ENCODE measurements at places on chromosomes 7 and 10.

- peak; percentile 71 for DNase-seq
Observed at GRCh38 chr10:118259288-118259906, 82.7 kb downstream of the FAM204A start.

- no peak for DNase-seq
Observed at GRCh38 chr7:125279961-125280360, 350.3 kb upstream of the POT1 start.

GRCh38 chr7:954330-955238 is at the start of gene ADAP1:
Gene ADAP1 (minus strand): TSS chr7:954680. CDS start chr7:954477, 203 bp downstream.
- DNase-seq = peak; percentile 79

DNA sequence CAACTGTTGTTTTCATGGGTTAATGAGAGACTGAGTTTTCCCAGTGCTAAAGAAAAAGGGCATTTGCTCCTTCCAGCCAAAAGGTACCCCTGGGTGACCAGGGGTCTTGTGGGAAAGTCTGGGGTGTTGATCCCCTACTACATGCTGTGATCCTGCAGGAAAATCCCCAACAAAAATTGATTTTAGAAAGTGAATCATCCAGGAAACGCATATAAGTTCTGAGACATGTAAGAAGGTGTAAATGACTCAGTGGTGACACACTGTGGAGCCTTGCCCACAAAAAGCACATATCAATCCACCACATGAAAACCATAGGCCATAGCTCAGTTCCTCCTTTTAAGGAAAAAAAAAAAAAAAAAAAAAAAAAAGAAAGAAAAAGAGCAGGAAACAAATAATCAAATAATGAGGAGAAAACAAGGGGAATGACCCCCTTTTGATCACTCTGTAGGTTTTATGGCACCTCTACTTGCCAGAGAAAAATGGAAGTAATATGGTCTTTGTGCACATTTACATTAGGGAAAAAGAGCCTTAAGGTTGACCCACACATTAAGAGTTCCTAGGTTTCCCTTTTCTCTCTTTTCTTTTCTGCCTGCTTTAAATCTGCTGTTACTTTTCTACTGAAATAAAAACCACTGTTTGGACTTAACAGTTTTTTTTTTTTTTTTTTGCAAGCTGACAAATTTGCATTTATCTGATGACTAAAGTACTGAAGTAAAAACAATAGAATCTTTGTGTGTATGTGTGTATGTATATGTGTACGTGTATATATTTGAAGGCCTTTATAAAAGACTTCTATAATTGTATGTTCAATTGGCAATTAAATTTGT is 386.0 kb downstream of the KIF20B start:
- DNase-seq = no peak

GRCh38 chr7:22944510-22944909 is 69.4 kb downstream of the HYCC1 start:
- DNase-seq = no peak

GRCh38 chr10:79116801-79117723 is 48.3 kb downstream of the ZMIZ1 start:
- DNase-seq = no peak

GRCh38 chr7:47571331-47572093 is 10.4 kb downstream of the TNS3 start:
- peak; percentile 76 for DNase-seq

DNA sequence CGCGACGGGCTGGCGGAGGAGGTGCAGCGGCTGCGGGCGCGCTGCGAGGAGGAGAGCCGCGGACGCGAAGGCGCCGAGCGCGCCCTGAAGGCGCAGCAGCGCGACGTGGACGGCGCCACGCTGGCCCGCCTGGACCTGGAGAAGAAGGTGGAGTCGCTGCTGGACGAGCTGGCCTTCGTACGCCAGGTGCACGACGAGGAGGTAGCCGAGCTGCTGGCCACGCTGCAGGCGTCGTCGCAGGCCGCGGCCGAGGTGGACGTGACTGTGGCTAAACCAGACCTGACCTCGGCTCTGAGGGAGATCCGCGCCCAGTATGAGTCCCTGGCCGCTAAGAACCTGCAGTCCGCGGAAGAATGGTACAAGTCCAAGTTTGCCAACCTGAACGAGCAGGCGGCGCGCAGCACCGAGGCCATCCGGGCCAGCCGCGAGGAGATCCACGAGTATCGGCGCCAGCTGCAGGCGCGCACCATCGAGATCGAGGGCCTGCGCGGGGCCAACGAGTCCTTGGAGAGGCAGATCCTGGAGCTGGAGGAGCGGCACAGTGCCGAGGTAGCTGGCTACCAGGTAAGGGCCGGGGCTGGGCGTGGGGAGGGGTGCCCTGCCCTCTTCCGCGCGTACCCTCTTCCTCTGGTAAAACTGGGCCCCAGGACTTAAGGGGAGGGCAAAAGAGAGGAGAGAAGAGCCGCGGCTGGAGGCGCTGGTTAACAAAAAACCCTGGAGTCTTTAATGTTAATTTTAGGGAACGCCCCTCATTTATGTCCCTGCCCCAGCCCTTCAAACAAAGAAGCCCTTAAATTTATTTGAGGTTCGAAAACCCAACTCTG is 987 bp downstream of the INA start:
- peak; percentile 28 for DNase-seq

DNA sequence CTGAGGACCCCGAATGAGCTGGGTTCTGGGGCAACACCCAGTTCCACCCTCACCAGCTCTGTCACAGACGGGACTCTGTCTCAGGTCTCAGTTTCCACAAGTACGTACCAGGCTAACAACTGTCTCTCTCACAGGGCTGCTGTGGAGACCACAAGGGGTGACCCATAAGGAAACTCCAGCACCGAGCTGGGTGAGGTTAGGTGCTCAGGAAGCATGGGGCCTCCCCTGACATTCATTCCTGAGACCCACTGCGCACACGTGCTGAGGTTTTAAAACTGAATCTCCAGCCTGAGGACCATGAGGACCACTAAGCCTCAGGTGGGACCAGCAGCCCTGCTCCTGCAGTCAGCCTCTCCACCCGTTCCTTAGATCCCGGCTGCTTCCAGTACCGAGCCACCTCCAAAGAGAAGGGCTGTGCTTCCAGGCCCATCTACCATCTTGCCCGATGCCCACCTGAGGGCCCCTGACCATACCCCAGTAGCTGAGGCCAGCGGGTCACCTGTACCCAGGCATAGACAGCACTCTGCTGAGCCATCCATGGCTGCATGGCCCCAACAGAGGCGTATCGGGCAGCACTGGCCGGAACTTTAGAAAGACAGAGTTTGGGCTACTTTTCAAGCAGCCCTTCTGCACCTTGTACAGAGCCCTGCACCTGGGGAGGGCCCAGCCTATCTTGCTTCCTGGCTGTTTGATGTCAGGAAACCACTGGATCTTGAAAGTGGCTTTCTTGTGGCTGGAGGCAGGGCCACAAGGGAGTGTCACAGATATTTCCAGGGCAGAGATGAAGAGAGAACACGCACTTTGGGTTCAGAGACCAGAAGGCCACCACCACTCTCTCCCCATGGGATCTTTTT is 18.7 kb downstream of the HSPA12A start:
- DNase-seq = no peak

GRCh38 chr10:112307358-112308124 is 24.3 kb downstream of the TECTB start:
- DNase-seq = peak; percentile 69

- no peak for DNase-seq
Observed at GRCh38 chr10:107666214-107666613, 501.7 kb upstream of the SORCS1 start.

DNA sequence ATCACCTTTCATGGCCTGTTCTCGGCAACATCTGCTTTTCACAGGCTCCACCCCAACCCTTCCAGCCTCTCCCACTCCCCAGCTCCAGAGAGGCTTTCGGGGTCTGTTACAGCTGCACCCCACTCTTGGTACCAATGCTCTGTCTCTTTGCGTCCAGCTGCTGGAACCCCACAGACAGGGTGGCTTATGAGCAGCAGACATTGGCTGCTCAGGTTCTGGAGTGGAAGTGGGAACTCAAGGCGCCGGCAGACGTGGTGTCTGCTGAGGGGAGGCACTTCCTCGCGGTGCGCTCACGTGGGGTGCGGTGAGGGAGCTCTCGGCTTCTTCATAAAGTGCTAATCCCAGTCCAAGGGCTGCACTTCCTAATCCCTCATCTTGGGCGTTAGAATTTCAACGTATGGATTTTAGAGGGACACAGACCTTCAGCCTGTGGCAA is 185.7 kb downstream of the ELFN1 start:
- no peak for DNase-seq

DNA sequence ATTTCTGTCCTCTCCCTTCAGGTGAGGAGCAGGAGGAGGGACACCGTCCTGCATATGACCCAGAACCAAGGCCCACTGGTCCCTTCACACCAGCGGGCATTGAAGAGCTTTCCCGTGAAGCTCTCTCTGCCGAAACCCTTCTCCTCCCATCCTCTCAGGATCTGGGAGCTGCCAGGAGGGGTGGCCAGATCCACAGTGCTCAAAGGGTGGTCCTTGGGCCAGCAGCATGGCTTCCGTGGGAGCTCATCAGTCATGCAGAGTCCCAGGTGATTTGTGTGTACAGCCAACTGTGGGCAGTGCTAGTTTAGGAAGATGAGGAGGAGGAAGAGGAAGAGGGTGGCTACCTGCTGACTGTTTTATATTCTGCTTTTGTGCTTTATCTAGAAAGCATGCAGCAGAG is 28.4 kb downstream of the CNPY1 start:
- no peak for DNase-seq

DNA sequence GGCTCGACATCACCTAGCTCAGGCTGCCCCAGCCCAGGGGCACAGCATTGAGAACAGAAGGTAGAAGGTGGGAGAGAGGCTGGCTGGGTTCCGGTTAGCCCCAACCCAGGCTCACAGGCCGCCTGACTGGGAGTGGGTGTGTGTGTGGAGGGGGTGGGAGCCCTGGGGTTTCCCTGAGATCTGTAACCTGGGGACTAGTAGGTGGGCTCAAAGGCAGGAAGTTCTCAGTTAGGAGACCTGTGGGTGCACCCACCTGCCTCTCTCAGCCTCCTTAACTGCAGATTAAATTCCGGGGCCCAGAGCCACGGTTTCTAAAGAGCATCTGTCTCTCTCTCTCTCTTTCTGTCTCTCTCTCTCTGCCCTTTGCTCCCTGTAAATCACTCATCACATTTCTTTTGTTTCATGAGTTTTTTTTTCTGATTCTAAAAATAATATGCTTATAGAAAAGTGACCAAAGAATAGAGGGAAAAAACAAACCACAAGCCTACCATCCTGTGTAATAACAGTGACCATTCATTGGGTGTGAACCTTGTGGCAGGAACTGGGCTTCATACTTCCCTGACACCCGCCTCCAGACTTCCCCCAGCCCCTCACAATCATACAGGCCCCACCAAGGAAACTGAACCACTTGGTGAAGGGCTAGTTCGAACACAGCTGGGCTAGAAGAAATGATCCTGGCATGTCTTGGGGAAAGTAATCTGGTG is 83.4 kb upstream of the SMNDC1 start:
- no peak for DNase-seq

- DNase-seq = no peak
Observed at GRCh38 chr7:114444196-114444595, 29.6 kb downstream of the FOXP2 start.

DNA sequence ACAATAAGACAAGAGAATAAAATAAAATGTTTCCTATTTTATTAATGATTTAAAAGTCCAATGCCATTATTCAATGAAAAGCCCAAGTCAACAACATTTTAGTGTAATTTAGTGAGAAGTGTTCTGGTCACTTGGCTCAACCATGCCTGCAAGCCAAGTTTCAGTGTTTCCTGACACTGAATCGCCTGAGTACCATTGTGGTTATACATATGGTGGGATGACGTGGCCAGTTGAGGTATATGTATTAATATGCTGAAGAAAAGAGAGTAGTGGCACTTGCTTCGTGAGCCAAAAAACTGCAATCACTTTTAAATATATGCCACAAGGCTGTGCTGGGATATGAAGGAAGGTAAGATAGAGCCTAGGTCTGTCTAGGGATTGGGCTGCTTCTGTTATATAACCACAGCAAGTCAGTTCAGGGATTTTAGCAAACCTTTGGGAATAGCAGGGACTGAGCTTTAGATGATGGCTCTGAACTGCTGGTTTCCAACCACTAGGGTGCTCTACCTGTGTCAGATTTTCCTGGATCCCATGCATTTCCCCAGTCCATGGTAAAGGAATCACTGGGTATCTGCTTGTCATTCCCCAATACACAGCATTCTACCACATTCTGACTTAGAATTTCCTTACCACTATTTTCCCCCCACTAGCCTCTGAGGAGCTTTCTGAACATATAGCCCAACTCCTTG is 214.0 kb upstream of the PRPS1L1 start:
- DNase-seq = no peak

- DNase-seq = no peak
Observed at GRCh38 chr10:113021268-113022040, 71.4 kb downstream of the TCF7L2 start.

- no peak for DNase-seq
Observed at GRCh38 chr10:96285331-96285752, 14.0 kb upstream of the BLNK start.

GRCh38 chr10:18438361-18439126 is 212.8 kb downstream of the NSUN6 start:
- DNase-seq = no peak

DNA sequence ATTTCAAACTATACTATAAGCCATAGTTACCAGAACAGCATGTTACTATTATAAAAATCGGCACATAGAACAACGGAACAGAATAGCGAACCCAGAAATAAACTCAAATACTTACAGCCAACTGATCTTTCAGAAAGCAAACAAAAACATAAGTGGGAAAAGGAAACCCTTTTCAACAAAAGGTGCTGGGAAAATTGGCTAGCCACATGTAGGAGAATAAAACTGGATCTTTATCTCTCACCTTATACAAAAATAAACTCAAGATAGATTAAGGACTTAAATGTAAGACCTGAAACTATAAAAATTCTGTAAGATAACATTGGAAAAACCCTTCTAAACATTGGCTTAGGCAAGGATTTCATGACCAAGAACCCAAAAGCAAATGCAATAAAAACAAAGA is 29.1 kb downstream of the ZNF680 start:
- no peak for DNase-seq

GRCh38 chr10:69004821-69005220 is 16.2 kb downstream of the KIFBP start:
- no peak for DNase-seq

DNA sequence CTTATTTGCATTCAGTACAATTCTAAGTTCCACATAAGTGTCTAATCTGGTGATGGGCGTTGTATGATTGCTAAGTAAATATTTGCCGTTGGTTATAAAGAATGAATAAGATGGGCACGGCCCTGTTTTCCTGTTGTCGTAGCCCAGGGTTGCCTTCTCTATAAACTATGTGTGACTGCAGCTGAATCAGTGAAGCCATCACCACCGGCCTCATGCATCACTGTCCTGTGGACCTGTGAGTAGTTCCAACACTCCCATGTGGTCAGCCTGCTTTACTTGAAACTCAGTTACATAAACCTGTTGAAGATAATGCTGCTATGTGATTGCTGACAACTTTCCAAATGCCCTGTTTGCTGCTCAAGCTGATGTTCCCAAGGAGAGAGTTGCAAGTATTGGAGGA is 21.6 kb upstream of the KLF6 start:
- DNase-seq = no peak

GRCh38 chr7:55279080-55279845 is 85.9 kb upstream of the LANCL2 start:
- DNase-seq = no peak

GRCh38 chr10:130878131-130878530 is 433.4 kb downstream of the TCERG1L start:
- DNase-seq = no peak
